Common myeloid progenitor, CD34-positive (primary cell): ENCODE measurements at places on chromosomes 1 and 21.

DNA sequence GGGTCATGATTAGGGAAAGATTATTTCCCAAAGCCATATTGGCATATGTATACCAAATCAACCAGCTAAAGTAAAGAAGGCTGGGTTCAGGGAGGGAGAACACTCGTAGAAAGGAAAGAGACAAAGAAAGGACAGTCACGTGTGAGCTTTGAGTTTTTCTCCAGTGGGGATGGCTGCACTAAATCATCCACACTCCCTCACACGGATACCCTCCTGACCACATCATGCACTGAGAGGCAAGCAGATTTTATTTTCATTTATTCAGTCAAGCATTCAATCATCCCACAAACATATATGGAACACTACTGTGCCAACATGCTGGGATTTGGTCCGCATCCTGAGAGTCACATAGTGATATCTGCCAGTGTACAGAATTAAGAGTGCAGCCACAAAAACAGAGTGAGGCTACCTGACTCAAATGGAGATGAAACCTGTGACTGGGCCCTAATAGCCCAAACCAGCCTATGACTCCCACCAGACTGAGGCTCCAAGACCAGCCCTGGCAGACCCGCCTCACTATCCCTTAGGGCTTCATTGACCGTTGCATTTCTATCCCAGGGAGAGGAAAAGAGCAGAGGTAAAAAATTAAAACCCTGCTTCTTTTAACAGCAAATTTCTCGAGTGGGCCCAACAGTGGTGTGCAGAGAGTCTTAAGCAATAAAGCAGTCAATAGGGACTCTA, 155.9 kb downstream of the BARHL2 start:
- H3K4me1 ChIP-seq = no peaks in the 10 kb centered on the region
- no peak overlapping the region for H3K27ac ChIP-seq
- DNase-seq = no peak
- H3K36me3 ChIP-seq = no peaks in the 10 kb centered on the region
- peaks cover 2% of the 10 kb centered on the region for H3K27me3 ChIP-seq

DNA sequence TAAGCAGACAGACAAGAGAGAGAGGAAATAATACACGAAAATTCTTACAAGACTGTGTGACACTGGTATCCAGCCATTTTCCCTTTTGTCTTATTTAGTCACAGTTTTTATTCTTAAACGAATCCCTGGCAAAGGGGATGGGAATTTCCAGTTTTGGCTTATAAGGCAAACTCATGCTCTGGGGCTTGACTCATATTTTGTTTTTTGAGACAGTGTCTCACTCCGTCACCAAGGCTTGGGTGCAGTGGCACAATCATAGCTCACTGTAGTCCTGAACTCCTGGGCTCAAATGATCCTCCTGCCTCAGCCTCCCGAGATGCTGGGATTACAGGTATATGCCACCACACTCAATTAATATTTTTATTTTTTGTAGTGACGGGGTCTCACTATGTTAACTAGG, 31.9 kb downstream of the PTGER3 start:
- H3K27me3 ChIP-seq = no peaks in the 10 kb centered on the region
- no peaks in the 10 kb centered on the region for H3K36me3 ChIP-seq
- no peak overlapping the region for H3K4me3 ChIP-seq
- H3K4me1 ChIP-seq = no peaks in the 10 kb centered on the region
- H3K27ac ChIP-seq = no peak overlapping the region
- no peak for DNase-seq

- H3K4me3 ChIP-seq = no peak overlapping the region
- no peaks in the 10 kb centered on the region for H3K36me3 ChIP-seq
- no peaks in the 10 kb centered on the region for H3K27me3 ChIP-seq
- peak; percentile 47 for DNase-seq
- H3K27ac ChIP-seq = no peak overlapping the region
- H3K4me1 ChIP-seq = peaks cover 27% of the 10 kb centered on the region
Measured at GRCh38 chr1:116855191-116855619, 54.5 kb upstream of the PTGFRN start.

DNA sequence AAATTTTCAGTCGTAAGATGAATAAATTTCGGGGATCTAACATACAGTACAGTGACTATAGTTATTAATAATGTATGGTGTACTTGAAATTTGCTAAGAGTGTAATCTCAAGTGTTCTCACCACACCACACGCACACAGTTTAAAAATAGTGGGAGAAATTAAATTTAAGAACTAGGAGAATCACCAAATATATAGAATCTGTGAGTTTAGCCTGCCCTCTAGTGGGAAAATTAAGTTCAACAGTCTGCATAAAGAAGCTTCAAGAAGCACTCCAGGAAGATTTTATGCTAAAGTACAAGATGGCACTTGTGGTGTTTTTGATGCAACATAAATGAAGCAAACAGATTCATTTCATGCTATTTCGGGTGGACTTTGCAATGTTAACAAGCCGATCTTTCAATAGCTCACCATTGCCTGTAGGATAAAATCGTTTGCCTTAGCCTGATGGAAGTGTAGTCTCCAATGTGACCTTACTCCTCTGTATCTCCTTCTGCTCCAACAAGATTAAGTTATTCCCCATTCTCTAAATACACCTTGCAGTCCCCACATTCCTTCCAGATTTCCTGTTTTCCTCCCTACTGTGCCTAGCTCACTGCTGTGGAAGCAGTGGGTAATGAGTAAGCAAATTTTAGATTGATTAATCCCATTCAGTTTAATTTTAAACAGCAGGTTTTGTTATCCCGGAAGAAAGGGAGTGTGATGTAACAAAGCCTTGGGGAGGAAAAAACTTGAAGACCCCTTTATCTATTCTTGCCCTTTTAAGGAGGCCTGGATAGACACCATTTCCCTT, 8.7 kb upstream of the PIK3C2B start:
- no peaks in the 10 kb centered on the region for H3K36me3 ChIP-seq
- peaks cover 7% of the 10 kb centered on the region for H3K4me1 ChIP-seq
- H3K27me3 ChIP-seq = no peaks in the 10 kb centered on the region
- H3K4me3 ChIP-seq = no peak overlapping the region
- peak; percentile 84 for DNase-seq

- no peaks in the 10 kb centered on the region for H3K36me3 ChIP-seq
- no peak overlapping the region for H3K27ac ChIP-seq
- no peak for DNase-seq
- no peak overlapping the region for H3K4me3 ChIP-seq
- H3K27me3 ChIP-seq = no peaks in the 10 kb centered on the region
Measured at GRCh38 chr21:26949830-26950229, 17.1 kb downstream of the ADAMTS5 start.

GRCh38 chr1:222654849-222655248, 37.0 kb downstream of the MIA3 start:
- peak overlapping the region; percentile 86 for H3K27ac ChIP-seq
- H3K36me3 ChIP-seq = peaks cover 78% of the 10 kb centered on the region
- no peaks in the 10 kb centered on the region for H3K27me3 ChIP-seq
- peaks cover 7% of the 10 kb centered on the region for H3K4me1 ChIP-seq

DNA sequence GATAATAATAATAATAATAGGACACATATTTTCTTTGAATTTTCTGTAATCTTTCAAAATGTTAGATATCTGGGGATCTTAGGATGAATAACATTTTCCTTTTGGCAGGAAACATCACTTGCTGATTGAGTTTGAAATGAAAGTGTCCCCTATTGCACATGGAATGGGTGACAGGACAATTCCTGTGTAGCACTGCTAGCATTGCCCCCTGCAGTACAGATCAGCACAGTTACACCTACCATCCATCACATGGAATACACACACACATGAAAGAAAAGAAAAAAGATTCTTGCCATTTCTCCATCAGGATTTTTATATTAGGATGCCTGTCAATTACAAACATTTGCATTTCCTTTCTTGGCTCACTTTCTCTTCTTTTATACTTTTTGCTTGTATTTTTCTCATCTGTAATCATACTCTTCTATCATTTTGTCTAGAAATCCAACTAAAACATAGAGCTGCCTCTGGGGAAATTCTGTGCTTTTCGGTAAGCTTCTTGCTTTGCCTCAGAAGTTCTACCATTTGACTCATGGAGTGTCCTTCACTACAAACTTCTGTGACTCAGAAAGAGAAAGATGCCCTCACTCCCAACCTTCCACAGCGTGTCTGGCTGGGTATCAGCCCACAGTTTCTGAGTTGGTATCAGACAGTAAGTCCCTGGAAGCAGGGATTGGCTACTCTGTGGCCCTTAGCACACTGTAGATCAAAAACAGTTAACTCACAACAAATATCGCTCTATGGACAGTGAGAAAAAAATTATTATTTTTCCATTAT, 641.2 kb downstream of the PTPRC start:
- H3K27me3 ChIP-seq = no peaks in the 10 kb centered on the region
- no peak for DNase-seq
- no peak overlapping the region for H3K4me3 ChIP-seq
- H3K27ac ChIP-seq = no peak overlapping the region
- no peaks in the 10 kb centered on the region for H3K36me3 ChIP-seq

DNA sequence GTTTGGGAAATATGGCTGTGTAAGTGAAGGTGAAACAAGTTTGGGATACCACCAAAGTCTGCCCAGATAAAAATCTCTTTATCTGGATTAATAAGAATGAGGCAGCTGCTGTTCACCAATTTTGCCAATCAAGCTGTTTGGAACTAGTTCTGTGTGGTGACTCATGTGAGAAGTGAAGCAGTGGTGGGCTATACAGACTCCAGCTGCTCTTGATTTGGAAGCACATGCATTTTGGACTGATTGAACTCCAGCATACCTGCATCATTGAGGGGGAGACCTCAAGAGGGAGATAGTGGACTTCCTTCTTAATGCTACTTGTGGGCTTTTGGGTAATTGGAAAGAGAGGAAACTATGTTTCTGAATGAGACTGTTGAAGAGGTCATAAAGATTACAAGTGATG, 99.2 kb upstream of the B3GALT2 start:
- DNase-seq = no peak
- H3K4me1 ChIP-seq = no peaks in the 10 kb centered on the region
- H3K27me3 ChIP-seq = no peaks in the 10 kb centered on the region
- no peak overlapping the region for H3K27ac ChIP-seq
- H3K36me3 ChIP-seq = no peaks in the 10 kb centered on the region
- H3K4me3 ChIP-seq = no peak overlapping the region

- H3K4me1 ChIP-seq = no peaks in the 10 kb centered on the region
- DNase-seq = no peak
- H3K36me3 ChIP-seq = peaks cover 99% of the 10 kb centered on the region
- H3K27me3 ChIP-seq = no peaks in the 10 kb centered on the region
- no peak overlapping the region for H3K4me3 ChIP-seq
- H3K27ac ChIP-seq = no peak overlapping the region
Measured at GRCh38 chr1:43445606-43446387, 7.9 kb downstream of the HYI start.

DNA sequence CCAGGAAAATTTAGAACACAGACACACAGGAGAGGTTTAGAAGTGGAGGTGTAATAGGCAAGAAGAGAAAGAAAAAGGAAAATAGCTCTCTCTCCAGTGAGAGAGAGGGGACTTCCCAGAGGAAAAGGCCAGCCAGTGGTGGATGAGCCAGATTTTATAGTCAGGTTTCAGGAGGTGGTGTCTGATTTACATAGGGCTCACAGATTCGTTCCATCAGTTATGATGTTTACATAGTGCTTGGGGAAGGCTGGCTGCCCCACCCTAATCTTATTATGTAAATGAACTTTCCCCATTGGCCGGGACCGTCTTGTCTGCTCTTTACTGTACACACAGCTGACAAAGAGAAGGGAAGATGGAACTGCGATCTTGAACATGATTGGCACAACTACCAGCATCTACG, 797.3 kb downstream of the PLA2G4A start:
- no peaks in the 10 kb centered on the region for H3K36me3 ChIP-seq
- no peak overlapping the region for H3K27ac ChIP-seq
- no peaks in the 10 kb centered on the region for H3K27me3 ChIP-seq
- no peak overlapping the region for H3K4me3 ChIP-seq

GRCh38 chr1:24015221-24016210, 35.4 kb upstream of the SRSF10 start:
- no peaks in the 10 kb centered on the region for H3K4me1 ChIP-seq
- no peaks in the 10 kb centered on the region for H3K36me3 ChIP-seq
- no peak overlapping the region for H3K4me3 ChIP-seq
- DNase-seq = no peak
- no peak overlapping the region for H3K27ac ChIP-seq
- H3K27me3 ChIP-seq = no peaks in the 10 kb centered on the region

DNA sequence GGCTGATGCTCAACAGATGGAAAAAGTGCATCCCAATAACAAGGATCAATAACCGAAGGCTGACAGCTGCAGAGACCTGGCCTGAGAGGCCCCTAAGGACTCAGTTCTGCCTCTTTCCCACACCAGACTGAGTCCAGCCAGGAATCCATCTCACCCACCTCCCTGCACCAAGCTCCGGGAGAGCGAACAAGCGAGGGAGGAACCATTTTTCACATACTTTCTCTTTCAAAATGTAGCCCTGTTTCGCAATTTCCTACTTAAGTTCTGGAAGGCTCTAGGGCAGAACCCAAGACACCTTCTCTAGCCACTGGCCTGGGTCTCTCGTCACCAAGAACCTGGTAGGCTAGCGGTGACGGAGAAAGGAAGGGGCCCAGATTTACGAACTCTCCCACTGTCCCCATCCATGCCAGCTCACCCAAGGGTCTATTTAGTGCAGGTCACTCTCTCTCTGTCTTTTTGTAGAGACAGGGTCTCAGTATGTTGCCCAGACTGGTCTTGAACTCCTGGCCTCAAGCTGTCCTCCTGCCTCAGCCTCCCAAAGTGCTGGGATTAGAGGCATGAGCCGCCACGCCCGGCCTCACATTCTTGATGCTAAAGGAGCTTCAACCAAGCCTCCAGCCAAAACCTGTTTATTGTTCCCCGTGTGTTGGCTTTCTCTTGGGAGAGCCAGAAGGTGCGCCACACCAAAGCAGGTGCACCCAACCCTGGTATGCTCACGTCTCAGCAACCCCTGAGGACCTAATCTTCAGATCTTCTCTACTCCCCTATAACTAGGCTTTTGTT, 10.9 kb upstream of the GNL2 start:
- H3K27me3 ChIP-seq = no peaks in the 10 kb centered on the region
- no peaks in the 10 kb centered on the region for H3K36me3 ChIP-seq
- no peak overlapping the region for H3K4me3 ChIP-seq
- no peak overlapping the region for H3K27ac ChIP-seq
- H3K4me1 ChIP-seq = no peaks in the 10 kb centered on the region
- no peak for DNase-seq

DNA sequence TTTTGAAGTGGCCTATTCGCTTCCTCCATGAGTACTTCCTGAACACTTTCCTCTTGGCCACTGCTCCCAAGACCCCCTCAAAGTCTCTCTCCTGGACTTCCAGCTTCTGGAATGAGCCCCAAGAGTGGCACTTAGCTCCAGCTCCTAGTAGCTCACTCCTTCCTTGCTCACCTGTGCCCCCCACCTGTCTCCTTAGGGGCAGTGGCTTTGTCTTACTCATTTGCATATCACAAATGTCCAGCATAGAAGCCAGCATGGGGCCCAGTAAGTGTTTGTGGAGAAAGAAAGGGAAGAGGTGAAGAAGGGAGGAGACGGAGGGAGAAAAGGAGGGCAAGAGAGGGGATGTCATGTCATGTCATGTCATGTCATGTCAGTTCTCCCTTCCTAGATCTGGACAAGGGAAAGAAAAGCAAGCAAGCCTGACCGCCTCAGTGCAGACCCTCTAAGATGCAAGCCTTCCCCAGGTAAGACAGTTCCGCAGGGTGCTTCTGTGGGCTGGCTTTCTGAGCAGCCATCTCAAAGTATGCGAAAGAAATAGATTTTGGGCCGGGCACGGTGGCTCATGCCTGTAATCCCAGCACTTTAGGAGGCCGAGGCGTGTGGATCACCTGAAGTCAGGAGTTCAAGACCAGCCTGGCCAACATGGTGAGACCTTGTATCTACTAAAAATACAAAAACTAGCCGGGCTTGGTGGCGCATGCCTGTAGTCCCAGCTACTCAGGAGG, 6.9 kb upstream of the MX1 start:
- no peaks in the 10 kb centered on the region for H3K27me3 ChIP-seq
- H3K27ac ChIP-seq = no peak overlapping the region
- no peak overlapping the region for H3K4me3 ChIP-seq
- no peaks in the 10 kb centered on the region for H3K36me3 ChIP-seq
